Stimulated activated CD4-positive, alpha-beta T cell treated with anti-CD3 and anti-CD28 coated beads, Interleukin-4, amount 100 ng/mL, for 1 hour (primary cell): ENCODE measurements at places on chromosomes 12 and 14.

- no peak for DNase-seq
Observed at GRCh38 chr12:3362737-3363136, 128.3 kb upstream of the PRMT8 start.

DNA sequence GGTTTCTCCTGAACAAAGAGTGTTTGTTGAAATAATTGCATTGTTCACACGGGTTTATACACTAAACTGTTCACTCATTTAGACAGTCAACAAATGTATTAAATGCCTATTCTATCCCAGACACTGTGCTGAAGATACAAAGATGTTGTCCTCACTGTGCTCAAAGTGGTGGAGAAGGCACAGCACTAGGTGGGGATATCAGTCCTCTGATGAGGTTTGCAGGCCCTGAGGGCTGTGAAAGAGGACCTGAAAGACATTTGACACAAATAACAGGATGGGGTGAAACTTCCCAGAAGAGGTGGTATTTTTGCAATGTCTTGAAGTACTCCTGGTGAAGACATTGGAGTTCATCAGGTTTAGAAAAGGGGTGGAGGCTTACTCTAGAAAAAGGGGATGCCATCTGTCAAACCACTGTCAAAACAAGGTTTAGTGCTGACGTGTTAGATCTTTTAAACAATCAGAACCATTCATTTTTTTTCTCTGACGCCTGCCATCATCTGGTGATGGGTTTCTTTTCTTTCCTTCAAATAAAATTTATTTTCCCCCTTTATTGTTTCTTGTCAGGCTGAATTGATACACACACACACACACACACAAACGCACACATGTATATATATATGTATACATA is 69.5 kb downstream of the ACSS3 start:
- no peak for DNase-seq

- DNase-seq, result no peak
Observed at GRCh38 chr14:30995689-30996088, 29.8 kb upstream of the AP4S1 start.

GRCh38 chr12:49662998-49663843 is 39.9 kb downstream of the PRPF40B start:
- DNase-seq, result peak; percentile 63

DNA sequence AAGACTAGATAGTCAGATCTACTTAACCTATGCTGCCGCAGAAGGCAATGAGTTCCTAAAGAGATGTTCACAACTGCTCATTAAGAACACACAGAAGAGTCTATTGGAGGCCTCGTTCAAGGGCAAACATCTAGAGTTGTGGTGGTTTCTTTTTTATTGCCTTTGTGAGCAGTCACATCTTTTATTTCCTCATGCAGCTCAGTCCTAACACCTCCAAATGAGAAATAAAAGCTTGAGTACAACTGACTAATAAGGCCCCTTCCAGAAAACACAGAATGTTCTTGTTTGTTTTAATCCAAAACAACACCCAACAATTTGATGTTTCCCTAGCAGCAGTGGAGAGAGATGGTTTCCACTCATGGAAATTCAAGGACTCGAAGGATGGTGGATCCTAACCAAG is 123.5 kb upstream of the NOS1 start:
- no peak for DNase-seq

DNA sequence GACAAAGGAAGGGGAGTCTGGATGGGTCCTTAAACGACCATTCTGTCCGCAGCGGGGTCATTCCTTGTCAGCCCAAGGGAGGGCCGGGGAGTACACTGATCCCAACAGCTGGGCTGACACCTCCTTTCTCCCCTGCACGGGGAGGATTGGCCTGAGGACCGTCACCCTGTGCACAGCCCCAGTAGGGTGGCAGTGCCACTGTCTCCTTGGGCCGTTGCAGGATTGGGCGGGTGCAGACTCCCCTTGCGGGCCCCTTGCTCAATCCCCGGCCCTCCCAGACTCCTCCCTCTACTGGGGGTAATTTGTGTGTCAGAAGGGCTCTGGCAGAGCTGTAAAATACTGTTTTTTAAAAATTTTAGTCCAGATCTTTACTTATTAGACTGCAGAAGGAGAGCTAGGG is 12.6 kb upstream of the AMN start:
- DNase-seq, result no peak

- DNase-seq, result no peak
Observed at GRCh38 chr14:40417777-40418401, 985.7 kb upstream of the FBXO33 start.

DNA sequence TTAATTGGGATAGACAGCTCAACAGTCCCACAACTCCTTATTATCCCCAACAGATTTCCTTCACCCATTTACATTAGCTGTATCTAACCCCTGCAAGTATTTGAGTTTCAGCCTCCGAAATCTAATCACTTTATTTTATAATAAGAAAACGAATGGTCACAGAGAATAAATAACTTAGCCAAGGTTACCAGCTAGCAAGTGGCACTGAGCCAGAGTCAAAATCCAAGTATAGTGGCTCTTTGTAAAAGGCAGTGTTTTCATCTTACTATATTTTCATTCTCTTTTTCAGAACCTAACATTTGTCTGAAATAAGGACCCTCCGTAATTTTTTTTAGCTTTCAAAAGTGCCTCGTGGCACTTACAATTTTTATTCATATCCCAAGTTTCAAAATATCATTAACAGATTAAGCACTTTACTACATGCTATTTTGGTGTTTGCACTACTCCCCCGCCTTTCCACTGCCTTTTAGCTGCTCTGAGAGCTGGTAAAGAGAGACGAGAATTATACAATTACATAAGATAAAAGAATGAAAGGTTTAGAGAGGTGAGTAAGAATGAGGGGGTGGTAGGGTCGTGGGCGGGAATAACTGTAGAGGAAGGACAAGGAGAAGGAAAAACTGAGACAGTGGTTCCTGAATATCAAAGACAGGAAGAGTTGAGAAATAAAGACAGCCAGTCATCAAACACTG is 3.7 kb upstream of the USP15 start:
- peak; percentile 73 for DNase-seq

DNA sequence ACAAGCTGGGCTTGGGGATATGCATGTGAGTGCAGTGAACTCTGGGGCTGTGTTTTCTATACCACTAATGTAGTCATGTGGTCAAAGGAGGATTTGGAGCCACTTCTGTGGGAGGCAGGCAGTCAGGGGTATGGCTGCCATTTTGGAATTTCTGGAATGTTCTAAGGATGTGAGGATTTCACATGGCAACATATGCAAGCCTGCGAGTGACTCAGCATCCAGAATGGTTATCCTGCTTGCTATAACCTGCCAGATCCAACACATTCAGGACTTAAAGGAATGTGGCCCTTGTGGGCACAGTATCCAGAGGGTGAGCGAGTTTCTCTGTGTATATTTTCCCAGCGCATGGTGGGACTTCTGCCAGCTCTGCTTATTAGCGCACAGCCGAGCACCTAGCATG is 249.2 kb upstream of the PWP1 start:
- DNase-seq, result no peak

GRCh38 chr14:63383776-63384367 is 65.1 kb upstream of the GPHB5 start:
- DNase-seq, result no peak

GRCh38 chr12:64992116-64992515 is 129.0 kb downstream of the WIF1 start:
- DNase-seq, result no peak

- no peak for DNase-seq
Observed at GRCh38 chr14:53060046-53060445, 93.1 kb downstream of the DDHD1 start.

- DNase-seq, result no peak
Observed at GRCh38 chr12:98221243-98221808, 294.1 kb upstream of the TMPO start.

DNA sequence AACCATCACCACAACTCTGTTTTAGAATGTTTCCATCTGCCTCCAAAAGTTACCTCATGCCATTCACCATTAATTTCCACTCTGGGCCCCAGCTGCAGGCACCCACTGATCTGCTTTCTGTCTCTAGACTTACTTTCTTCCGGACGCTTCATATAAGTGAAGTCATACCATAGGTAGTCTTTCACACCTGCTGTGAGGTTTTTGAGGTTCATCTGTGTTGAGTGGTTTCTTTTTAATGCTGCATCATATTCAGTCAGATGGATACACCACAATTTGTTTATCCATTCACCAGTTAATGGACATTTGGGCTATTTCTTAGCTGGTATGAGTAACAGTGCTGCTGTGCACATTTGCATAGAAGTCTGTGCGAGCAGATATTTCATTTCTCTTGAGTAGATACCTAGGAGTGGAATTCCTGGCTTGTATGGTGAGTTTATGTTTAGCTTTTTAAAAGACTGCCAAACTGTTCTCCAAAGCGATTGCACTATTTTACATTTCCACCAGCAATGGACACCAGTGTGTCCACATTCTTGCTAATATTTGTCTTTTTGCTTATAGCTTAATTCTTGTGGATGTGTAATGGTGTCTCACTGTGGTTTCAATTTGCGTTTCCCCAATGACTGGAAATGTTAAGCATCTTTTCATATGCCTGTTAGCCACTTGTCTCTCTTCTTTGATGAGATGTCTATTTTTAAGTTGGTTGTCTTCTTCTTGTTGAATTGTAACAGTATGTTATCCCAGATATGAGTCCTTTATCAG is 48.3 kb downstream of the ZFYVE21 start:
- no peak for DNase-seq

DNA sequence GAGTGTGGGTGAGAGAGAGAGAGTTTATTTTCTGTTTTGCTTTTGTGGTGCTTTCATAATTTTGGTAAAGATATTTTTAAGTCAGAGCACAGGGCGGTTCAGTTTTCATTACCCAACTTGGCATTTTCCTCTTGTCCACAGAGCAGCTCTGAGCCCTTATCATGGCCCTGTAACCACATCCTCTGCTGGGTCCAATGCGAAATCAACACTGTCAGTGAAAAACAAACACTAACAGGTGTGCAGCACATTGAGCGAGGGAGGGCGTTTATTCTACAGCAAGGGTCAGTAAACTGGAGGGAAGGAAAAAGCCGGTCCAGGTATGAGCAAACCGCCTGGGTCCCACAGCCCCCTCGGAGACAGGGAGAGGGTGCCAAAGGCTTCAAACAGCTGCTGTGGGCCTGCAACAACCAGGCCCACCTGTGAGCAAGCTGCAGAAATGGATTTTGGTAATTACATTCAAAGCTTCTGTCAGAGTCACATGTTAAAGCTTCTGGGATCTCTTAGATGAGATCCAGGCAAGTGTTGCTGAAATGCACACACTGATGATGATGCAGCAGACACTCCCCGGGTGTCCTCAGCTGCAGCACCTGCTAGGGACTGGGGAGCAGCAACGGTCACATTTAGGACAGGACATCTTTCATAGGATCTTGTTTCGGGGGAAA is 132.7 kb upstream of the DYRK2 start:
- no peak for DNase-seq

DNA sequence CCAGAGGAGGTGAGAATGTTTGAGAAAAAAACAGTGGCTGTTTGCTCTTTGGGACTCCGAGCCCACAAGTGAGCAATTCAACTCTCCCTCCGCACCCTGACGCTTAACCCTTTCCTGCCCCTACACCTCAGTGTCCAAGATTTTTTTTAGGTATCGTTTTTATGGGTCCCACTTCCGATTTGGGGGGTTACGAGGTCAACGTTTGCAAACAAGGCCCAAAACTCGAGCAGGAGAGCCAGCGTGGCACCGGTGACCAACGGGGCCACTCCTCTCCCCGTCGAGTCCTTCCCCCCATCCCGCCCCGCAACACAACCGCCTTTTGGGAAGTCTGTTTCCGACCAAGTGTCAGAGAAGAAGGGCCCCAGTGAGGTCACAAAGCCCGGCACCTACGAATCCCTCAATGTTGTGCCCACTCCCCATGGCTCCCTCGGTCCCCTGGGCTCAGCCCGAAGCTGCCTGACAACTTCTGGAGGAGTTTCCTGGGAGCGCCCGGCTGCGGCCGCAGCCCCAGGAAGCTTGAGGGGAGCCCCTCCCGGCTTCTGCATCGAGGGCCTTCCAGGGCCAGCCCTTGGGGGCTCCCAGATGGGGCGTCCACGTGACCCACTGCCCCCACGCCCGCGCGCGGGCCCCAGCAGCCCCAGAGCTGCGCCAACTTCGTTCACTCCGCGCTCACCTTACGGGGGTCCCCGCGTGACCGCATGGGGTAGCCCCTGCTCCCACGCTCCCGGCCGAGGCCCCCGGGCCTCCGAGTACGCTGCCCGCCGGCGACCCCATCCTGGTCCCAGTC is 1.2 kb downstream of the CDK2AP1 start:
- no peak for DNase-seq

GRCh38 chr12:48980953-48981756 is 3.0 kb downstream of the WNT1 start:
- DNase-seq, result peak; percentile 37
